Endothelial cell (in vitro differentiated cells): ENCODE measurements at places on chromosomes 2 and 18.

DNA sequence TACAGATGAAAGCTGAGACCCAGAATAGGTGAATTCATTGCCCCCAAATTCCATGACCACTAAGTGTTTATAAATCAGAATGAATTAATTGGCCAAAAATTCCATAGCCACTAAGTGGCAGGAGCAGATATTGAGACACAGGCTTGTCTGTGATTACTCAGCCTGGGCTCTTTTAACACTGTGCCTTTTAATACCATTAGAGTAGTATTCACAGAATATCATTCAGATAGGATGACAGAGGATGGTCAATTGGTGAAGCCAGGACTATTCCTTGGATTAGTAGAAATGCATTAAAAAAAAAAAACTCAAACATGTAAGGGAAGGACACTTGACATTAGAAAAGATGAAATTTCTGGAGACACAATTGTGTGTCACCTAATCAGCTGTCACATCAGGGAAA is 698.6 kb downstream of the DCC start:
- no peak for DNase-seq

DNA sequence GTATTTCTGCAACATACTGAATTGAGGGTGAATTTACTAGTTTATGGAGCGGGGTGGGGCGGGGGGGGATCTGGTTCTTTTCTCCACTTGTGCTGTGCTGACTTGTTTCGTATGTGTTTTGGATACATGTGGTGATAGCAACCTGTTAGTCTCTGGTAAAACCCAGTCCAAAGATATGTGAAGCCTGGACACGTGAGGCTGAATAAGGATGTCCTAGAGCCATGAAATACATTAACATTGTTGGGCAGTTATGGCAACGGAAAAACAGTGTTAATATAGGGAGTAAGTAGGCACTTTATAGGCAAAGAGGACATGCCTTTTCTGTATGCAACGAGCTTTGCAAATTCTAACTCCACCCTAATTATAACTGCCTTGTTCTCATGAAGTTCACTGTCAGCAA is 42.1 kb upstream of the NEMP2 start:
- no peak for DNase-seq

DNA sequence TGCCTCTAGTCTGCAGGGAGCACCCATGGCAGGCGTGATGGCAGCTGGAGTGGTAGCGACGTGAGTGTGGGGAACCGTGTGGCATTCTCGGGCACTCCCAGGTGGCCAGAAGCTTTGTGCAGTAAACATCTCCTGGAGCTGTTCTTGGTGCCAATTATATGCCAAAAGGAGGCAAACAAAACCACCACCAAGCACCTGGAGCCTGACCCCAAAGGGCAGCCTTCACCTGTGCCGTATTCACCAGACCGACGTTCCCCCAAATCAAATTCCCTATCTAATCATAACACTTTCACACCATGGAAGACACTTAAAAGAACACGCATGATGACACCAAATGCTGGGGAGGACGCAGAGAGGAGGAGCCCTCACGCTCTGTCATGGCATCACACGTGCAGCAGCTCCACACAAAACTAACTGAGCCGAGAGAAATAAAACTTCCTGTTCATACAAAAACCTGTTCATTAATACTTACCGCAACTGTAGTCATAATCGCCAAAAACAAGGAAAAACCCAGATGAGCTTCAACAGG is 123.6 kb downstream of the EIPR1 start:
- no peak for DNase-seq

DNA sequence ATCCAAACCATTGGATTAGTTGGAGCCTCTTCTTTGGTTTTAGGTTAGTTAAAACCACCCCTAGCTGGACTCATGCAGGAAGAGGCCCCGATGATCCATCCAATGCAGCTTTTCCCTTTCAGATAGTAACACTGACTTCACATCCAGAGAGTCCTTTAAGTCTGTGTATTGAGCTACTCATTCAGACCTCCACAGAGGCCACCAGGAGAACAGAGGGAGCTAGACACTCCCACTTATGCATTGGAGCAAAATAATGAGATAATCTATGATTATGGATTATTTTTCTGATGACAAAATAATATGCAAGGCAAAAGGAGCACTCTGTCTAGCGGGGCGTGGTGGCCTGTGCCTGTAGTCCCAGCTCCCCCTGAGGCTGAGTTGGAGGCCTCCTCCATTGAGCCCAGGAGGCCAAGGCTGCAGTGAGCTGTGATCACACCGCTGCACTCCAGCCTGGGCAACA is 1.6 kb upstream of the ROCK2 start:
- DNase-seq = no peak

DNA sequence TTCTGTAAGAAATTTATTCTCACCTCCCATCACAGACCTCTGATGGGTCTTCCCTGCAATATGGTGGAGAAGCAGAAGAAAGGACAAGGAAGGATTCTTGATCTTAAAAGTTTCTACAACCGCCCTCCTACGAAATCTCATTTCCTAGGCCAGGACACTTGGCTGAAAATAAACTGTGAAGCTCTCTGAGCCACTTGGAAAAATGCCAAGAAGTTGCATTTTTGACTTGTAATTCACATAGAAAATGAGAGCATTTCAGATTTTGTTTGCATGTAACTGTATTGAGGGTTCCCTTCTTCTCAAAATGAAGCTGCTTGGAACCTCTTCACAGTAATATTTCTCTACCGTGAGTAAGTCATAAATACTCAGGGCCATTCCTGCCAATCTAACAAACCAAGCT is 458.3 kb upstream of the SLC14A2 start:
- DNase-seq = no peak

- DNase-seq = no peak
Observed at GRCh38 chr2:108278631-108279030, 10.1 kb upstream of the SULT1C2 start.

DNA sequence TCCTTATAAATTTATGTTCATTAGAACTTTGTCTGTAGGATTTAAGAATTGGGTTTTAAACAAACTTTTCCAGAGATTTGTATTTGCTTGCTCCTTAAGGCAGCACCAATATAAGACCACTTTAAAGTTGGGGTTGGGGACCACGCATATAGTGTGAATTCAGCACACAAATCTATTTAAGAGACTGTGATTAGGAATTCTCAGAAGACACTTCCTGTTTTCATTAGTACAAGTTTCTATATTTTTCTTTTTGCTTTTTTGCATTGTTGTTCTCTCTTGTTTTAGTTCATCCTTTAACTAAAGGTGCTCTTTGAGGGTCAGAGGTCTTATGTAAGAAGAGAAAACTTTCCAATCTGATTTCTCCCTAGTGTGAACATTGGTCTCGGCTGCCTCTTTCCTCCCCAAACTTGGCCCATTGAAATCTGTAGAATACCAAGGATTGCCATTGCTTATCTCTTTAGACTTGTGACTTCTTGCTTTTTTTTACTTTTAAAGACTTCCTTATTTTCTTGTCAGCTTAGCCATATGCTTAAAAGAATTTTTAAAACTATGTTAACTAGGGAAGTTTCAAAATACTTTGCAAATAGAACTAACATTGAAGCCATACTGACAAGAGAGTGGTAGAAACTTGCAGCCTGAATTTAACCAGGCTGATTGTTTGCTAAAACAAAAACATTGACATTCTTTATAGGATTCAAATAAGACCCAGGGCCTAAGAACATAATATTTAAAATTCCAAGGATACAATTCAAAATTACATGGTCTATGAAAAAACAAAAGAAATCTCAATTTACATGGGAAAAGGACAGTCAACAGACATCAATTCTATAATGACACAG is 264.1 kb upstream of the FN1 start:
- no peak for DNase-seq
